ENCODE measurements at places on chromosomes 3 and 15.
A peak's percentile ranks its signal among the peaks of the same experiment; 100 is the strongest.

- DNase-seq: no peak
These were observed 33.1 kb downstream of the CP start for GRCh38 chr3:149188494-149188893.

- peak; percentile 10 for DNase-seq
These were observed 213.0 kb downstream of the SSR3 start for GRCh38 chr3:156341831-156342416.

- no peak for DNase-seq
These were observed 60.4 kb downstream of the SPSB4 start for GRCh38 chr3:141111364-141112155.

DNA sequence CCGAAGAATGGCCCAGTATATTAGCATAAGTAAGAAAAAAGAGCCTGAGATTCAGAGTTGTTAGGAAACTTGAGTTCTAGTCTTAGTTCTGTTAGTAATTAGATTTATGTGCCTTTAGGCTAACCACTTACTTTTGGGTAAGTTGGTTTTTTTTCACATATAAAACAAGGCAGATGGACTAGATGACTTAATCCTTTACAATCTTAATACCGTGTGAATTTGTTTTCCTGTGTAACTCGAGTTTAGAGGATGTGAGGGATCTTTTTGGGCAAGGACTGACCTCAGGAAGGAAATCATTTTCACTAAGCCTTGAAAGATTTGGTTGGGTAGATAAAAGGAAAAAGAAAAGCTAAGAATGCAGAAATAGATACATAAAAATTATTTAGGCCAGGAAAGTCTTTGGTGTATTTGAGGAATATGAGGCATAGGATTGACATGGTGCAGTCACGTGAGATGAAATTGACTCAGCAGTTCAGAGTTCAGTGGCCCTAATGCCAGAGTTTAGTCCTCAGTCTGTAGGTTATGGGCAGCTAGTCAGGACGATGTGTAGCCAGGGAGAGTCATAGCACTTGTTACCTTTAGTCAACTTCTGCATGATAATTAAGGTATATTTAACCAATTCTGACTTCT, 34.6 kb downstream of the PAK2 start:
- DNase-seq: peak; percentile 20

GRCh38 chr3:119559441-119559963, at the start of gene CD80:
Gene CD80 (minus strand): TSS chr3:119559614. CDS start chr3:119557728, 1,886 bp downstream.
- peak; percentile 82 for DNase-seq

DNA sequence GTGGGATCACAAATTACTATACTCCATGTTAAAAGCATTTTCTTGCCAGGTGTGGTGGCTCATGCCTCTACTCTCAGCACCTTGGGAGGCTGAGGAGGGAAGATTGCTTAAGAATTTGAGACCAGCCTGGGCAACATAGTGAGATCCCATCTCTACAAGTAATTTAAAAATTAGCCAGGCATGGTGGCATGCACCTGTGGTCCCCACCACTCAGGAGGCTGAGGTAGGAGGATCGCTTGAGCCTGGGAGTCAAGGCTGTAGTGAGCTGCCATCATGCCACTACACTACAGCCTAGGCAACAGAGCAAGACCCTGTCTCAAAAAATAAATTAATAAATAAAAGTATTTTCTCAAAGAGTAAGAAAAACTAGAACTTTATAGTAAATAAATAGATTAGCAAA, 22.9 kb upstream of the ABHD10 start:
- no peak for DNase-seq

- no peak for DNase-seq
These were observed 32.9 kb upstream of the FBLN2 start for GRCh38 chr3:13515786-13516759.
